ENCODE measurements at places on chromosomes 16 and 17.

- DNase-seq = no peak
These were observed 135.6 kb downstream of the AATF start for GRCh38 chr17:37084372-37084771.

- no peak for DNase-seq
These were observed 184.9 kb upstream of the CDH11 start for GRCh38 chr16:65306722-65307121.

GRCh38 chr17:17710728-17711541 is 29.7 kb downstream of the RAI1 start:
- DNase-seq = peak; percentile 74

DNA sequence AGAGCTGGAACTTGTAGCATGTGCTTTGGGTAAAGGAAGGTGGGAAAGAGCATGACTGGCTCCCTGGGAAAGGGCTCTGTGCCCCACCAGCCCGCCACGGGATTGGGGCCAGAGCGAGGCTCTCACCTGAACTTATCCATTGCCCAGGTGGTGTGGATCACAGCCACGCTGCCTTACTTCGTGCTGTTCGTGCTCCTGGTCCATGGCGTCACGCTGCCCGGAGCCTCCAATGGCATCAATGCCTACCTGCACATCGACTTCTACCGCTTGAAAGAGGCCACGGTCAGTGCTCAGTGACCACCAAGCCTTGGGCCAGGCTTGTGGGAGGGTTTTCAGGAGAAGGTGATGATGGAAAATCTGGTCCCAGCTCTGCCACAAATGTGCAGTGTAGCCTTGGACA is 36.0 kb downstream of the SLC6A2 start:
- DNase-seq = no peak

DNA sequence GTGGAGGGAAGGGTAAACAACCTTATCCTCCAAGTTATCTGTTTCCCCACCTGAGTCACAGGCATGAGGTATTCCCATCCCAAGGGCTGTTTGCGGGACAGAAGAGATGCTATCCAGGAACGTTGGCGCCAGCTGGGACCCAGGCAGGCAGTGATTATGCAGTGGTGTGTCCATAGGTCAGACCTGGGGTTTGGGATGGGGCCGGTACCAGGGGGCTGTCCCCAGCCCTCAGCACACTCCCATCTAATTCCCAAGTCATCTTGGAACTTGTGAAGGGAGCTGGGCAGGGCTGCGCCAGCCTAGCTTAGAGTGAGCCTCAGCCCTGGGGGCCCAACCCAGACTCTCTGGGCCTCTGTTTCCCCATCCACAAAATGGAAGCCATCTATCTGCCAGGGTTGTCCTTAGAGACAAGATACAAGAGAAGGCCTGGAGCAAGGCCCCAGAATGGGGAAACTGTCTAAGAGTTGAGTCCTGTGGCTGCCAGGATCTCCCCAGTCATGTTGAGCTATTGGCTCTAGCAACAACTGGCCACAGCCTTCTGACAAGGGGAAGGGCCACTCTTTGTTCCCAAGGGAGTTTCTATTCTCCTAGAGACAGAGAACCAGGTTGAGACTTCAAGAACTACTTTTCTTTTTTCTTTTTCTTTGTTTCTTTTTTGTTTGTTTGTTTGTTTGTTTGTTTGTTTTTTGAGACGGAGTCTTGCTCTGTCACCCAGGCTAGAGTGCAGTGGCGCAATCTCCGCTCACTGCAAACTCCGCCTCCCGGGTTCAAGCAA is 9.8 kb upstream of the JUP start:
- no peak for DNase-seq

- no peak for DNase-seq
These were observed 43.1 kb downstream of the PIK3R5 start for GRCh38 chr17:8922451-8922850.

GRCh38 chr17:5541610-5542202 is 42.6 kb downstream of the NLRP1 start:
- no peak for DNase-seq

DNA sequence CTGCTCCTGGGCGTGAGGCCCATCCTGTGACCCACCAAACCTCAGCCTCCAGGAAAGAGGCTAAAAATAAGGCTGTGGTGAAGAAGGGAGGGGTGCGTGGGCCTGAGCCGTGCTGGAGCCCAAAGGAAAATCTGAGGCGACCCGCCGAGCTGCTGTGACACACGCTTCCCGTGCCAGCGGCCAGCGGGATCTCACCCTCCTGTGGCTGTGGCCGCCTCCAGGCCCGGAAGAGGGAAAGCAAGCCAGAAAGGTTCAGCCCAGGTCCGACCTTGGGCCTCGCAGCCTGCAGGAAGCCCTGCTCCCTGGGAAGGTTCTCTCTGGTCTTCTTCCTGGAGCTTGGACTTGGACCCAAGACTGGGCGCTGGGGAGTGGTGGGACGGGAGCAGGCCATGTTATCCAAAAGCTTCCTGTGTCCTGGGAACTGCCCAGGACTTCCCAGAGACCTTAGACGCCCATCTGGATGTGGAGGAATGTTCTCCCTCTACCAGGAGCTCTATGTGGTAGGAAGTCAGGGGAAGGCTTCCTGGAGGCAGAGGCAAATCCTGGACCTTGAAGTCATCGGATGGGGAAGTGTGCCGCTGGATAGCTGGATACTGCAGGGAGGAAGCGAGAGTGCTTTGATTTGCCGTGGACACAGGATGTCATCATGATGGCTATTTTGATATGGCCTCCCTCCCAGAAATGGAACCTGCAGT is 11.4 kb downstream of the SPNS2 start:
- no peak for DNase-seq

DNA sequence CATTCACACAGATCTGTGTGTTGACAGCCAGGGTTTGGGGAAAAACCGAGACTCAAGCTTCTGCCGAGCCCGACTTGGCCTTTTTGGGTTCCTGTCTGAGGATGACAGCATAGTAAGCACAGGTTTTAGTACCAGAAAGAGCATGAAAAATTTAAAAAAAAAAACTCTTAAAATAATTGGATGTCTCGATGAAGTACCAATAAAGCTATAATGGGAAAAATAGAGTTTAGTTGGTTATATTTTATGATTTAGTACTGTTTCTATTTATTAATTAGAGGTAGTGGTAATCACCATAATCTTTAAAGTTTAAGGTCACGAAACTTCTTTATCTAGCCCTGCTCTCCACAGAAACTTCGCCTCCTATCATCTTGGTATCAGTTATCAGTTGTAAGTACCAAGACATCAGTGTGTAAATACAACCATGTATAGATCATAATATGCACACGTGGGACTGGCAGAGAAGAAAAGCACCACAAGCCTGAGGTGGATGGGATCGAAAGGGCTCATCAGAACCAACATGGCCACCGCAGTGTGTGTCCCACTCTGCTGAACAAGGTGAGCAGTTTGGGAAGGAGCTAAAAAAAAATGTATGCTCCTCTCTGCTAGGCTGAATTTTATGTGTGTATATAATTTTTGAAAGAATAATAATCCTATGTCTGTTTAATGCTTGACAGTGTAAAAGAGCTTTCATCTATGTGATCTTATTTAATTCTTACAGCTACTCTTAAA is 14.4 kb upstream of the EEF2K start:
- no peak for DNase-seq
